ENCODE measurements at places on chromosomes 5 and 9. TPM values are rescaled to one million over a fixed set of nuclear protein-coding genes. Genes with fewer than 3 reads are reported as not detected.

DNA sequence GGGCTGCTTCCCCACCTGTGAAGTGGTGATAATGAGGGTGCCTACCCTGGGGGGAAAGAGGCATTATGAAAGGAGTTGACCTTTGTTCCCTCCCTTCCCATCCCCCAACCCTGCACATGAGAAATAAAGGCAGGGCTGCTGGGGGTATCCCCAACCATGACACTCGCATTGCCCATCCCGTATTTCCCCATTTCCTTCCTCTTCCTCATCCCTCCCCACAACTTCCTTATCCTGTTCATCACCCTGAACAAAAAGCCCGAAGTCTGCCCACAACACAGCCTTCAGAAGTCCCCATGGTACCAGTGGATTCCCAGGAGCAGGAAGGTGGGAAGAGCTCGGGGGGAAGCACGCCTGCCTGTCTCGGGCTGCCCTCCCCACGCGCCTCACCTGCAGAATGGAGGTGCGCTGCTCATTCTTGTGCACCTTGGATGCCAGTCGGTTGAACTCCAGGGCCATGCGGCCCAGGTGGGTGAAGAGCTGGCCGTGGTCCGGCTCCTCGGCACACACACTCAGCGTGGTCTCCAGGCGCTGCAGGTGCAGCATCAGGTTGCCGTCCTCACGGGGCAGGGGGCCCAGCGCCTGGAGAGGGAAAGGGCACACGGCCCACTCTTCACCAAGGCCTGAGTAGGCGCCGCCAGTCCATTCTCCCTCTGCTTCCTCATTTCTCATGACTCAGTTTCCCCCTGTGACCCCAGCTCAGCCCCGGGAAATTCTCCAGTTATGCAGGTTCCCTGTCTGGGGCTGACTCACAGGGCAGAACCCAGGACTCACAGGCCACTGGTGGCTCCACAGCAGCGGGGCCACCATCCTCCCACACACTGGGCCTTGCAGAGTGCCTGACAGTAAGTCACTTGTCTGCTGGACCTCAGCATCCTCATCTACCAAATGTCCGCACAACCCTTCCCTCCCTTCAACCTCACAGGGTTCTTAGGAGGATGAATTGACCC is 24.2 kb downstream of the TNIP1 start:
- DNase-seq, result no peak
- no peak overlapping the region for H3K4me3 ChIP-seq
- no peaks in the 10 kb centered on the region for H3K27me3 ChIP-seq
- H3K27ac ChIP-seq, result no peak overlapping the region

DNA sequence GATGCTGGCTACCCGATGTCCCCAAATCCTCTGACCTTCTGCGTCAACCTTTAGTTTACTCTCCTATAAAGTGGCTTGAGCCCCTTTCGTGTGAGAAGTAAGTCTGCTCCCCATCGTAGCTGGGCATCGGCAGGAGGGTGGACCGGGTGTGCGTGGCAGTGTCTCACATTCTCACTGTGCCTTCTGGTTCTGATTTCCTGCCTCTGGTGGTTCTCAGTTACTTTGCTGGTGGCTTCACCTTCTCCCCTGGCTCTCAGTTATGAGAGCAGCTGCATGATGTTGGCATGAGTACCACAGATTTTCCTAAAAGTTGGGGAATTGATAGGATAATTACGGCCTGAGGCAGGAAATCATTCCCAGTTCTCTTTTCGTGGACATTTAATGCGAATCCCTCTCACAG is 47.0 kb upstream of the RPS23 start:
- no peaks in the 10 kb centered on the region for H3K4me1 ChIP-seq
- H3K36me3 ChIP-seq, result peaks cover 9% of the 10 kb centered on the region
- no peak for DNase-seq
- H3K27me3 ChIP-seq, result peaks cover 35% of the 10 kb centered on the region
- no peak overlapping the region for H3K4me3 ChIP-seq
- no peak overlapping the region for H3K27ac ChIP-seq

The SEMA4D gene
- 573 TPM for total RNA-seq

The IFNK gene
- not detected for total RNA-seq

DNA sequence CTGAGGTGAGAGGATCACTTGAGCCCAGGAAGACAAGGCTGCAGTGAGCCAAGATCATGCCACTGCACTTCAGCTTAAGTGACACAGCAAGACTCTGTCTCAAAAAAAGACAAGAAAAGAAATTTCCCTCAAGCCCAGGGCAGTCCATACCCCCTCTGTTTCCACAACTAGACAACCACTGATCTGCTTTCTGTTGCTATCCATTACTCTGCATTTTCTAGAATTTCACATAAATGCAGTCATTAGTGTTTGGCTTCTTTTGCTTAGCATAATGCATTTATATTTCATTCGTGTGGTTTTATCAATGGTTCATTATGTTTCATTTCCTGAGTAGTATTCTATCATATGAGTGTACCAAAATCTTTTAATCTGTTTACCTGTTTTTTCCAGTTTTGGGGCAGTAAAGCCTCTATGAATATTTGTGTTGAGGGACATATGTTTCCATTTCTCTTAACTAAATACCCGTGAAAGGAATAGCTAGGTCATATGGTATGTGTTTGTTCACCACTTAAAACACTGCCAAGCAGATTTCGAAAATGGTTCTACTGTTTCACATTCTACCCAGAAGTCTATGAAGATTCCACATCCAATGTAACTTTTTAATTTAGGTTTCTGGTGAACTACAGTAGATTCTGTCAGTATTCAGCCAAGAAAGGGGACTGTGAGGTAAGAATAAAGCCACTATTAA is 271.8 kb downstream of the ZNF608 start:
- H3K27ac ChIP-seq, result no peak overlapping the region
- H3K27me3 ChIP-seq, result no peaks in the 10 kb centered on the region
- no peaks in the 10 kb centered on the region for H3K4me1 ChIP-seq
- DNase-seq, result no peak
- no peak overlapping the region for H3K4me3 ChIP-seq
- no peaks in the 10 kb centered on the region for H3K36me3 ChIP-seq

- no peaks in the 10 kb centered on the region for H3K27me3 ChIP-seq
- DNase-seq, result no peak
- H3K4me1 ChIP-seq, result peaks cover 13% of the 10 kb centered on the region
- H3K36me3 ChIP-seq, result no peaks in the 10 kb centered on the region
- no peak overlapping the region for H3K27ac ChIP-seq
Measured at GRCh38 chr9:72473474-72474261, 47.7 kb upstream of the TMC1 start.

The DMRT2 gene
- not detected for total RNA-seq

GRCh38 chr5:6950860-6951259 is 237.6 kb downstream of the TENT4A start:
- H3K36me3 ChIP-seq, result no peaks in the 10 kb centered on the region
- no peak overlapping the region for H3K4me3 ChIP-seq
- peaks cover 5% of the 10 kb centered on the region for H3K27me3 ChIP-seq
- H3K4me1 ChIP-seq, result no peaks in the 10 kb centered on the region

The CYFIP2 gene
- total RNA-seq, result 395 TPM

The LHFPL2 gene
- 1.8 TPM for total RNA-seq

GRCh38 chr5:107296572-107296971 is 374.2 kb downstream of the EFNA5 start:
- peaks cover 3% of the 10 kb centered on the region for H3K4me1 ChIP-seq
- no peak overlapping the region for H3K27ac ChIP-seq
- H3K4me3 ChIP-seq, result no peak overlapping the region

DNA sequence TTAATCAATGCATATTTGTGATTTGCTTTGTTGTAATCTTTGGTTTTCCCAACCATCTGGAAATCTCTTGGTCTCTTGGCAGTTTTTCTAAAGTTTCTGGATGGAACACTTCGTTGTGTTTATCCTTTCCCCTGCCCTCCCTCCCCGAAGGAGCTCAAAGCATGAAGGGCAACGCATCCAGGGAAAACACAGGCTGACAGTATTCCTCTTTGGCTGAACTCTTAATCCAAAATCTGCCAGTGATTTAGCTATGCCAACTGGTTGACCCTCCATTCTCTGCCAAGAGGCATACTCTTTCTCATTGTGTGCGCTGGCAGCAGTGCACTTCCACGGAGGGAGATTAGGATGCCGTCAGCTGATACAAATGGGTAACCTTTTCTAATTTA is 20.5 kb downstream of the ZBTB34 start:
- H3K27me3 ChIP-seq, result no peaks in the 10 kb centered on the region
- H3K27ac ChIP-seq, result no peak overlapping the region
- no peak overlapping the region for H3K4me3 ChIP-seq
- peaks cover 25% of the 10 kb centered on the region for H3K36me3 ChIP-seq

The FOXD4L5 gene
- total RNA-seq, result 0.52 TPM

The GALT gene
- total RNA-seq, result 181 TPM

The SAXO1 gene
- total RNA-seq, result 0.26 TPM

DNA sequence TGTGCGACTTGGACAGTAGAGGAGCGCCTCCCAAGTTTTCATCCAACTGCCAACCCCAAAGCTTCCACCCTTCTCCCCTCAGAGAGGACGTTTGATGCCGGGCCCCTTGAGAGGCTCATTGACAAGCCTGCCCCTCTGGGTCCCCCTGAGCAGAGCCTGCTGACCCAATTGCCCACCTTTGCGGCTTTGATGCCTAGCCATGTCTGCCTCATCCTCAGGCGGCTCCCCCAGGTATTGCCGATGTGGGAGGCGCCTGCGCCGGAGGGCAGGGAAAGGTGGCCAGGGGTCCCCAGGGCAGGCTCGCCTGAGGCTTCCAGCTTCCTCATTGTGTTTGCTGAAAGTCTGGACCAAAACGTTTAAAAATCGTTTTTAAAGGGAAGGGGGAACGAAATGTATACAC is 1.4 kb downstream of the ODF2 start:
- no peak for DNase-seq
- peaks cover 22% of the 10 kb centered on the region for H3K4me1 ChIP-seq
- peak overlapping the region; percentile 92 for H3K27ac ChIP-seq
- peaks cover 30% of the 10 kb centered on the region for H3K36me3 ChIP-seq
- H3K4me3 ChIP-seq, result peak overlapping the region; percentile 95

The CDKN2A gene
- total RNA-seq, result 0.60 TPM

DNA sequence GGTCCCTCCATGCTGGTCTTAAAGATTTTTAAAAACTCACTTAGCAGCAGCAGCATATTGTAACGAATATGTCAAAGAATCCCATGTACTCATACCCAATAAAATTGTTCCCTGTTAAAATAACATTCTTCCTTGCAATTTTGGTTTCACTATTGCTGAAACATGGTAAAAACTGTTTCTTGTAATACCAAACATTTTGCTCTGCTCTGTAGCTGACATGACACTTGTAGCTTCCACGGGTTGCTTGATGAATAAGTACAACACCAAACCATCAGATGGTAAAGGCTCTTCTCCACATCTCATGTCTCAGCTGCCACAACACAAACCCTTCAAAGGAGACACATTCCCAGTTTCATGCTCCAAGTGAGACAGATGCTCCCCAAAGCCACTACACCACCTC is 180.7 kb upstream of the PTGER4 start:
- peaks cover 2% of the 10 kb centered on the region for H3K4me1 ChIP-seq
- H3K36me3 ChIP-seq, result no peaks in the 10 kb centered on the region
- no peaks in the 10 kb centered on the region for H3K27me3 ChIP-seq
- DNase-seq, result no peak

DNA sequence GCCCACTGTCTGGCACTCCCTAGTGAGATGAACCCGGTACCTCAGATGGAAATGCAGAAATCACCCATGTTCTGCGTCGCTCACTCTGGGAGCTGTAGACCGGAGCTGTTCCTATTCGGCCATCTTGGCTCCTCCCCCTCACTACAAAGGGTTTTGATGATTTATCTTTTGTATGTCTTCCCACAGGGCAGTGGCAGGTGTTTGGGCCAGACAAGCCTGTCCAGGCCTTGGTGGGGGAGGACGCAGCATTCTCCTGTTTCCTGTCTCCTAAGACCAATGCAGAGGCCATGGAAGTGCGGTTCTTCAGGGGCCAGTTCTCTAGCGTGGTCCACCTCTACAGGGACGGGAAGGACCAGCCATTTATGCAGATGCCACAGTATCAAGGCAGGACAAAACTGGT is 9.4 kb downstream of the BTNL8 start:
- no peaks in the 10 kb centered on the region for H3K4me1 ChIP-seq
- H3K36me3 ChIP-seq, result no peaks in the 10 kb centered on the region
- DNase-seq, result no peak
- no peak overlapping the region for H3K27ac ChIP-seq
- peaks cover 35% of the 10 kb centered on the region for H3K27me3 ChIP-seq

- H3K36me3 ChIP-seq, result no peaks in the 10 kb centered on the region
- H3K4me1 ChIP-seq, result peaks cover 98% of the 10 kb centered on the region
- no peaks in the 10 kb centered on the region for H3K27me3 ChIP-seq
- H3K27ac ChIP-seq, result peak overlapping the region; percentile 14
- no peak for DNase-seq
- H3K4me3 ChIP-seq, result no peak overlapping the region
Measured at GRCh38 chr9:131673531-131673930, 66.3 kb downstream of the RAPGEF1 start.

The KIF24 gene
- 0.44 TPM for total RNA-seq
